ENCODE measurements at places on chromosomes 2 and 18.

- DNase-seq: no peak
Measured at GRCh38 chr2:28643911-28644334, 107.7 kb upstream of the PPP1CB start.

DNA sequence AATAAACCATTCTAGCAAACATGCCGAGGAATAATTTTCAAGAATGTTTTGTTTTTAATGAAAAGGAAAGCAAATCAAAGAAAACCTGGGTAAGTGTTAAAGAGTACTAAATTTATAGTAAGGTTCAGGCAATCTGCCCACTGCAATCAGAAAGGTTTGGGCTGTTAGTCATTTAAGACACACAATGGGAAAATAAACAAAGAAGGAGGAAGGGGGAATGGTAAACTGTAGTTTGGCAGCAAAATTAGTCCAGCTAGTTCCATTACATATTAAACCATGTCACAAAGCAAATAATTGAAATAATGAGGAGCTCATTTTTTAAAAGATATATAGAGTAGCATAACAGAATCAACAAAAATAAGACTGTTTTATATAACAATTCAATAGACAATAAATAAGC, 87.5 kb upstream of the COPS8 start:
- no peak for DNase-seq

DNA sequence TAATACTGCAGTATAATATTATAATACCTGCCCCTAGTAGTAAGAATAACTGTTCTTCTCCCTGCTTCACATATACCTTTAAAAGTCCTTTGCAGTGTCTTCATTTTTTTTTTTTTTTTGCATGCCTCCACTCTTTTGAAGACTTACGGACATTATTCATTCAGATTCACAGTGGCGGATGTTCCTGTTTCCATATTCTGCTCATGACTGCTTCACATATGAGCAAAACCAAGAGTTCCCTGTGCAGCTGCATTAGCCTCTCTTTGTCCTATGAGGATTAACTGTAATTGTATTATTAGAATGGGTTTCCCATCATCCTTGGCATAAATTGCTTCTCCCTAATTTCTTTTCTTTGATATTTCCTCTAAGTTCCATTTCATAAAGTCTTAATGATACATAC, 12.8 kb downstream of the IL18RAP start:
- DNase-seq: no peak

DNA sequence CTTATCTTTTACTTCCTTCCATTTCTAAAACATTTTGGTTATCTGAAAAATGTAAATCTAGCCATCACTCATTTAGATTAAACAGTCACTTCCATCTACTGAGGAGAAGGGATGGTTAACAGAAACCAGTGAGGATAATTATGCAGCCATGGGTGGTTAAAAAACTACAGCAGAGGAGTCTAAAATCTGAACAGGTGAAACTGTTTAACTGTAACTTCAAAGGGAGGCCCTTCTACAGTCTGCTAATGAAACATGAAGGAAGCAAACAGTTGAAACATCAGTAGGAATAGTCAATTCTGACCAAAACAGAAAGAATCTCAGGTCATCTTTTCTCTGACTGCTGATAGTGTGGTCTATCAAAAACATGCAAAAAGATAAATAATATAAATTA, 71.0 kb downstream of the DTNB start:
- no peak for DNase-seq

DNA sequence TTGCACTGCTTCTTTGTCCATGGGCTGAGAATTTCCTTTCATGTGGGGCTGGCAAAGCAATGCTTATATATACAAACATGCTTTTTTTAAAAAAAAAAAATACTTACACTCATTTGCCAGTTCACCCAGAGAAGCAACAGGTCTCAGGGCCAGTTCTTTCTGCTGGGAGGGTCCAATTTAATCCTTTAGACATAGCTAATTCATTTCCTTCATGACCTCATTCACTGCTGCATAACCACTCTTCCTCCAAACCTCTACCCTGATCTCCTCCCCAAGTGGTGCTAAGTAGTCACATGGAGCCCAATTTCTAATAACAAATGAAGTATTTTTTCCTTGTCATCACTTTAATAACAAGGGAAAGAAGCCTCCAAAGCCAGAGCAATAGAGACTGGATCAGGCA, 17.1 kb upstream of the TMEM178A start:
- no peak for DNase-seq

- no peak for DNase-seq
Measured at GRCh38 chr2:160353166-160353565, 140.4 kb downstream of the RBMS1 start.

GRCh38 chr2:96841701-96842495, 1.9 kb downstream of the ANKRD23 start:
- no peak for DNase-seq

DNA sequence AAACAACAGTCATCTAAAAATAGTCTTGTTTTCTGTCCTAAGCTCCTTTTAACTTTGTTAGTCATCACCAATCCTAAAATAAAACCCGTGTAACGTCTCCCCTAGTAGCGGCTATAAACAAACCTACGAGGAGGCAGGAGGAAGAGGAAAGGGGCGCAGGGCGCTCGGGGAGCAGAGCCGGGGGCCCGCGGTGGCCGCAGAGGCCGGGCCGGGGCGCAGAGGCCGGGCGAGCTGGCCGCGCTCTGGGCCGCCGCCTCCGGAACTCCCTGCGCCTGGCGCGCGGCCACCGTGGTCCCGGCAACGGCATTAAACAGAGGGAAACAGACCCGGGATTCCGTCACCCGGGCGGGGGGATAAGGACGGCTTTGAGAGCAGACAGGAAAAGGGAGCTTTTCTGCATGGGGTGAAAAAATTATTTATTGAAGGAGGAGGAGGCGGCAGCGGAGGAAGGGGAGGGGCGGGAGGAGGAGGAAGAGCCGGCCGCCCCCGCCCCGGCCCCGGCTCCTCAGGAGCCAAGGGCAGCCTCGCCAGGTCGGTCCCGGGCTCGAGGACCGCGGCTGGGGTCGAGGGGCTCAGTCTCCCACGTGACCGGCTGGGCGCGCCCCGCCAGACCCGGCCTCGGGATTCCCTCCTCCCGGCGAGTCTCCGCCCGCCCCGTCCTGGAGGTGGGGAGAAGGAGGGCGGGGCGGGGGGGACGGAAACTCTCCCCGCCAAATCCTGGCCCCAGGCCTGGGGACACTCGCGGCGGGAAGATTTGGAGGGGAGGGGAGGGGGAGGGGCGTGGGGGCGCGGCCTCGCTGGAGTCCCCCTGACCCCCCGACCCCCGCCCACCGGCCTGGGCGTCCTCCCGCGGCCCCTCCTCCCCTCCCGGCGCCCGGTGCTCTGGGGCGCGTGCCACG, 1.8 kb upstream of the NFATC1 start:
- peak; percentile 53 for DNase-seq

GRCh38 chr2:157460384-157460837, 16.5 kb upstream of the CYTIP start:
- no peak for DNase-seq

DNA sequence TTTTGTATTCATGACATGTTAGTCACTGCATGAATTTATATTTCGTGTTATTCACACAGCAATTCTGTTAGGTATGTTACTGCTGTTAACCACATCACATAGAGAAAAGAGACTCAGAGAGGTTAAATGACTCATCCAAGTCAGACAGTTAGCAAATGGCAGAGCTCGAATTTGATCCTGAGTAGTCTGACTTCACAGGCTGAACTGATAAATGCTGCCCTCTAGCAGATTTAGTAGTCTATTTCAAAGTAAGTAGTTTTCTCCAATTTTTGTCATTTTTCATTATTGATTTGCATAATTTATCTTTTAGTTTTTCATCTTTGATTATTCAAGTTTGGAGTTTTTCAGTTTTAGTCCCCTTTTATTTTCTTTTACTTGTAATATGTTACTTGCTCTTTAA, 58.3 kb downstream of the WDR7 start:
- DNase-seq: no peak

GRCh38 chr18:23277399-23277798, 142.1 kb downstream of the CABLES1 start:
- DNase-seq: no peak

GRCh38 chr2:240905176-240905781, 857 bp upstream of the CROCC2 start:
- no peak for DNase-seq

DNA sequence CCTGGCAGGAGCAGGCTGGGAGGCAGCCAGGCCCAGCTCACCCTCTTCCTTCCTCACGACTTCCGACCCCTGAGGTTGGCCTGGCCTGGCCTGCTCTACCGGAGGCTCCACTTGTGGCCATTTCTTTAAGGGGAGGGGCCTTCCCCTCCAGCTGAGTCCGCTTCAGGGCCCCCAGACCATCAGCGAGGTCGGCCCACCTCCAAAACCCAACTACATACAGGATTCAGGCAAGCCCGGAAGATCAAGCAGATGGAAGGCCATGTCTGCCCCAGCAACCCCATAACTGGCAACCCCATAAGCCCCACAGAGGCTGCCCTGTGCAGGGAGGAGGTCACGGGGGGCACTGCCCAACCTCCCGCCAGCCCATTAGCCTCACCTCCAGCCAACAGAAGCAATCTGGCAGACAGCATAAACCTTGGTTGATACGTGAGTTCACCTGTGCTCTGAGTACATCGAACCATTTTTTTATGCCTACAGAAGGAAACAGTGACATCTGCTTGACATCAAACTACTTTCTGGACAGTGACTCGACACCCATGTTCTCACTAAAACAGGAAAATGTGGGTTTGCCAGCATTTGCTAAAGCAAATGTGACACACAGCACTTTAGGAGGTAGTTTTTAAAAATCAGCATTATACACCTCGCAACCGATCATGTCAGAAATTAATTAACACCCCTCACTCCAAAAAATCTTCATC, 98.9 kb downstream of the EIPR1 start:
- DNase-seq: no peak

DNA sequence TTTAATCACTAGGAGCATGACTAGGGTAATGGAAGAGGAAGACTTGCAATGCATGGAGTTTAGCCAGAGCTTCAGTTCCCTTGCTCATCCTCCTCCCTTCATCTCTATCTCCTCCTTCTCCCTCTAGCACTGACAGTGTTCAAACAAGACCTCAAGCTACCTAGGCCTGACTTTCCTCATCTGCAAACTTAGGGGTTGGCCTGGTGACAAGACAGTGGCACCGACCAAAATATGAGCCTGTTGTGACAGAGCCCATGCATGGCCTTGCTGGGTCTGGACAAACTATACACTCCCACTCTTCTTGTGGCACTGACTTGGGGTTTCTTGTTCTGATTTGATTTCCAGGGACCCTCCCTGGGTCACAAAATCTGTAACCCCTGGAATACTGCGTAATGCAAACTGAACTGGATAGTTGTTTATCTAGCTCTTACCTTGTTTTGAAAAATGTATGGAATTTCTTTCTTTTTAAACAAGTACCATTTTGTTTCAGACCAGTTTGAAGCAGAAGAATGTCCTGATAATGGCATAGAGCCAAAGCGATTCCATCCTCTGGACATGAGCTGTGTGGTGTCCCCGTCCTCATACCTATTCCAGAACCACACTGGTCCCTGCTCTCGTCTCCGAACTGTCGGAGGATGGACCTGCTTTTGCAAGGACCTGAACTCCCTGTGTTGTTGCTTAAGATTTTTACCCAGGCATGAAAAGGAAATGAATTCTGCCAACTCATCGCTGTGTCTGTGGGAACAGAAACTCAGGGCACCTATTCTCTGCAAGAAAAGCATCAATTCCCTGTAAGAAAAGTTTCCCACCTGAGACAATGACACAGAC, 33.4 kb upstream of the PPP4R1 start:
- no peak for DNase-seq

DNA sequence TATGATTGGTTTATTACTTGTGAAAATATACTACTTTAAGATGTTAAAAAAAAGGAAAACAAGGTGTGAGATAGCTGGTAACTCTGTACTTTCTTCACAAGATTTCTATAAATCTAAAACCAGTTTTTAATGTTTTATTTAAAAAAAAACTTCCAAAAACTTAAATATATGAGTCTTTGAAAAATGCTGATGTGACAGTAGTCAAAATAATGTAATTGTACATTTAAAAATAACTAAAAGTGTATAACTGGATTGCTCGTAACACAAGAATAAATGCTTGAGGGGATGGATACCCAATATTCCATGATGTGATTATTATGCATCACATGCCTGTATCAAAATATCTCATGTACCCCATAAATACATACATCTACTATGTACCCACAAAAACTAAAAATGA, 464.9 kb downstream of the NYAP2 start:
- DNase-seq: no peak

GRCh38 chr2:186733414-186733813, 39.6 kb downstream of the FAM171B start:
- DNase-seq: no peak

- DNase-seq: no peak
Measured at GRCh38 chr2:165627470-165627869, 158.0 kb downstream of the CSRNP3 start.

GRCh38 chr2:24492421-24493279, 1.6 kb downstream of the NCOA1 start:
- peak; percentile 28 for DNase-seq

DNA sequence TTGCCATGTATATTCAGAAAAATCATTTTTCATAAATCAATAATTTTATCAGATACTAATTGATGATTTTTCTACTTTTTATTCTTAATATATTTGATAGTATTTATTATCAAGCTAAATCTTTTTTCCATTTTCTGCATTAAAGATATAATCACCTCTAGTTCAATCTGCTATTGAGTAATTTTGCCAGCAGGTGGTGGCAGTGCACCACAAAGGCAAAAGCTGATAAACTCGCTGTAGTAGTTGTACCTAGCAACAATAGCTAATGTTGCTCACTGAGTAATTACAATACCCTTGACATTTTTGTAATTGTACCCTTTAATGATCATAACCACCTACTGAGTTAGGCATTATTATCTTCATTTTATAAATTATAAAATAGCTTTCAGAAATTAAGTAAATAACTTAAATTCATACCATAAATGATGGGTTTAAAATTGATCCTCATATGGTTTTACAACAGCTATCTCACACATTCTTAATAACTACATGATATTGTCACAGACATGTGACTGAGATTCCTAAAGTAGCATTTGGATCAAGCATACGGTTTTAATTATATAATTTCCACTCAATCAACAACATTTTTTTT, 52.0 kb upstream of the CALCRL start:
- peak; percentile 54 for DNase-seq

Measured in hippocampal formation (tissue), 2 donors.